ENCODE measurements at places on chromosomes 2 and 18.
A peak's percentile ranks its signal among the peaks of the same experiment; 100 is the strongest.

DNA sequence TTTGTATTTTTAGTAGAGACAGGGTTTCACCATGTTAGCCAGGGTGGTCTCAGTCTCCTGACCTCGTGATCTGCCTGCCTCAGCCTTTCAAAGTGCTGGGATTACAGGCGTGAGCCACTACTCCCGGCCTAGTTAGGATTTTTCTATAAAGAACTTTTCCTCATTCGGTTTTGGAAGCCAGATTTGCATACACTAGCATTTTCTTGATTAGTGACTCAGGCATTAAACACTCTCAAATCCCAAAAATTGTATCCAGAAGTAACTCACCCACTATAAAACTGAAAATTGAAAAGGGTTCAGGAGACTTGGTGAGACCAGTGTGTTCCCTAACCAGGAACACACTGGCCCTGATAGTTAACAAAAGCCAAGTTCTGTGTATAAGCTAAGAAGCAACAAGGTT is 25.2 kb downstream of the EIF2AK3 start:
- no peak for DNase-seq

- no peak for DNase-seq
Observed at GRCh38 chr2:198664321-198664720, 793.4 kb downstream of the SATB2 start.

DNA sequence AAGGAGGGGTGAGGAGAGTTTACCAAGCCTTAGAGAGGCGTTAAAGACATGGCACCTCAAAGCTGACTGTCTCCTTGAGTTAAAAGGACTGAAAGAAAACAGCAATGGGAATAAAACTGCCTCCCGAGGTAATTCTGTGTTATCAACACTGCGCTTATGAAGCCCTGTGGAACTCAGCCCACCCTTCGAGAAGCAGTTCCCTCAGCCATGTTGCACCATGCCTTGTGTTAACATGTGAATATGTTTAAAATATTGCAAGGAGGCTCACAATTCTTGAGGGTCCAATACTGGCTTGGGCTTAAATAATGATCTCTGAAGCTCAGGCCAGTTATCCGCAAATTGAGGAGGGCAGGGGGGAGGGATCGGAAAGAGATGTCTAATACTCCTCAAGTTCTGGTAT is 14.7 kb downstream of the KLF7 start:
- DNase-seq: no peak

GRCh38 chr2:42510608-42511243 is 16.9 kb upstream of the KCNG3 start:
- DNase-seq: no peak

- no peak for DNase-seq
Observed at GRCh38 chr18:6711467-6711866, 18.0 kb upstream of the ARHGAP28 start.

DNA sequence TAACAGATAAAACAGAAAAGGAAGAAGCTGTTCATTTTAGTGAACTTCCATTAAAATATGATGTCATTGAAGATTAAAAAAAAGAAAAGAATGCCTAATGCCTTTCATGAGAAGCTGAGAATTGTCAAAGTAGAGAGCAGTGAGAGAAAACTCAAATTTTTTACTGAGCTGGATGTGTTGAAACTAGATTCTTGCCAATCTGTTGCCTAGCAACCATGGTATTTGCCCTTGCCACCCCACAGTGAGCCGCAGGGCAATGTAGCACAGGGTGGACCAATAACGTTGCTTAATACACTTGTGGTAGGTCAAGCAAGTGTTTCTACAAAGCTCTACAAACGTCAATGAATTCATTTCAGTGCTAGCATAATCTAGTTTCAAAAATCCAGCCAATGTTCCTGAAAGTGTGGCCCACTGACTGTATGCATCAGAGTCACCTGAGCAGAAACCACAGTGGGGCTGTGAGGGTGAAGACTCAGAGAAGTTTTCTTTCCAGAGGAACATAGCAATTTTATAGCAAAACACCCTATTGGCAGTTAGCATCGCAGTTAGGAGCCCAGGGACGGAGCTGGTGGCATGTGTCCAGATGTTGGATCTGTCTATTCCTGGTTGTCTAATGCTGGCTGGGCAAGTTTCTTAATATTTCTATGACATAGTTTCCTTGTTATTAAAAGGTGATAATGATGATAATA is 132.2 kb downstream of the DOCK10 start:
- DNase-seq: peak; percentile 64

DNA sequence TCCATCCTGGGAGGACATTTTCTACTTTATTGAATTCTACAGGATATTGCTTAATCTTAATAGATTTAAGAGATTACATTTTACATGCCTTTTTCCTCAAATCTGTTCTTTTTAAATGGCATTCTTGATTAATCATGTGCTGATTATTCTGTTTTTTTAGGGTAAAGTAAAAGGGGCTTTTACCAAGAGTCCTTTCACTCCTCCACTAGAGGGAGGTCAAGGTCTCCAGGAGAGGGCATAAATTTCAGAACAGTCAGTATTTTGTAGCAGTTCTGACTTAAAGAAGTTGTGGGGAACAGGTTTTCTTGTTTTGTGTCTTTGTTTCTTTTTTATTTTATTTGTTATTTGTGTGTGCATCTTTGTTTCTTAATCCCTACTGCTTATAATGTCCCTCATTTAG is 25.4 kb downstream of the WDR75 start:
- no peak for DNase-seq

DNA sequence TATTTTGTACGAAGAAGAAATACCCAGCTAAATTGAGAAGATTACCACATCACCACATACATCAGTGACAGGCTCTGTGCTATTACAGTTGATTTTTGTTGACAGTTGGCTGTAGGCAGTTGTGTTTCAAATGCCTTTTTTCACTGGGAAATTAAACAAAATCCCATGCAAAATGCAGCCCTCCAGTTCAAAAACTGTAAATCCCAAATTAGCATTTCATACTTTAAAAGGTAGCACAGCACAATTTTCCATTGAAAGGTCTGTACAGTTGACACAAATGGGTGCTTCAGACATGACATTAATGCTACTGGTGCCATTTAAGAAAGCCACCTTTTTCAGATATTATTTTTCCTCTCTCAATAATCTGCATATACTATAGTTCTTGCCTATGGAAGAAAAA is 807.2 kb downstream of the BCL11A start:
- no peak for DNase-seq

DNA sequence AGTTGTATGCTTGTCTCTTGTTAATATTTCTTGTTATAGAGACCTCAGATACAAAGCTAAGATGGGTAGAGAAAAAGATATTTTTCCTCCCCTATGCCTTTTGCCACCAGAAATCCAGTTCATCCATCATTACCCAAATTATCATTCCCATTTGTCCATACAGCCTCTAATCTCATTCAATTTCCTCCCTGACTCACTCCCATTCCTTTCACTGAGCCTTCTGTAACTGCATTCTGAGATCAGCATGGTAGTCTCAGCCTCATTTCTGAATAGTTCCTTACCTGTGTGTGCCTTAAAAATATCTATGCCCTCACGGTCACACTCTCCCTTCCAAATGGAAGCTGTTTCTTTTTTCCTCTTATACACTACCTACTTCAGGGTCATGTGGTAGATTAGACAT is 15.7 kb upstream of the PIK3C3 start:
- DNase-seq: no peak

GRCh38 chr2:191255756-191256312 is 10.6 kb downstream of the MYO1B start:
- no peak for DNase-seq

DNA sequence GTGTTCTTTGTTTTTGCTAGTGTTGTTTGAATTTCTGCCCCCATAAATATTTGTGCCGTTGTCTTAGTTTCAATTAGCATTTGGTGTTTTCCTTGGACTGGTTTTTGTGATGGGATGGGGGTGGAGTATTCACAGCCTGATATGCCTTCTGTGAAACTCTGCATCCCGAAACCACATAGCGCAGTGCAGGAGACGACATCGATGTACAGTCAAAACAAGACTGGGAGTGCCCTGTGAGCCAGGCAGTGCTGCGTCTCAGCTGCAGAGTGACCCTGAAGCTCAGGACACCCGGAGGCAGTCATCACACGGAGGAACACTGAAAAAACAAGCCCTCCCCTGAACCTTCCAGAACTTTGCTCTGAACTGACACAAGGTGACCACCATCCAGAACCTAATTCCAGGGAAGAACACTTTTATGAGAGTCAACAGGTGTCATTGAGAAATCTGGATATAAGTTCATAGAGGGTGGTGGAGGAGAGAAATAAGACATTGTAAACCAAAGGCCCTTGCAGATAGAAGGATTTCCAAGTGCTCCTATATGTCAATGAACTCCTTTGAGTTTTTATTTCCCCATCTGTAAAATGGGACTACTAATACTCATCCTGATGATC is 61.2 kb upstream of the CABLES1 start:
- DNase-seq: no peak

GRCh38 chr2:161223139-161223732 is 63.0 kb downstream of the TANK start:
- DNase-seq: peak; percentile 7

GRCh38 chr2:197307236-197307932 is 3.2 kb downstream of the ANKRD44 start:
- no peak for DNase-seq

GRCh38 chr2:109382951-109383350 is 230.8 kb downstream of the SEPTIN10 start:
- DNase-seq: no peak

GRCh38 chr18:50819027-50819727 is 639 bp downstream of the MRO start:
- DNase-seq: no peak

DNA sequence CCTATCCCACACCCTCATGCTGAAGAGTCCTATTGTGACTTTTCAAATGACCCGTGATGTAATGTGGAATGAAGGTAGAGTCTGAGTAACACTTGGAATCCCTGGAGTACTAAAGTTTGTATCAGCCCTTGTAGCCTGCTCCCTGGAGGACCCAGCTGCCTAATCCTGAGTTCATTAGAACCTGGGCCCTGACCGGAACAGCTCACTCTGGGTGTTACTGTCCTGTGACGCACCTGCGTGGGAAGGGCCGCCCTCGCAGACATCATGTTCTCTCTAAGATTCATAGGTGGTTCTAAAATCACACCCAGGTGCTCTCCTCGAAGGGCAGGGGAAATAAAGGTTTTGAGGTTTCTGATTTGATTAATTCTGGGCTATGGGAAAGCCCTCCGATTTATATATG is 62.3 kb downstream of the NCK2 start:
- no peak for DNase-seq

- no peak for DNase-seq
Observed at GRCh38 chr18:6561420-6561861, 146.7 kb upstream of the L3MBTL4 start.

DNA sequence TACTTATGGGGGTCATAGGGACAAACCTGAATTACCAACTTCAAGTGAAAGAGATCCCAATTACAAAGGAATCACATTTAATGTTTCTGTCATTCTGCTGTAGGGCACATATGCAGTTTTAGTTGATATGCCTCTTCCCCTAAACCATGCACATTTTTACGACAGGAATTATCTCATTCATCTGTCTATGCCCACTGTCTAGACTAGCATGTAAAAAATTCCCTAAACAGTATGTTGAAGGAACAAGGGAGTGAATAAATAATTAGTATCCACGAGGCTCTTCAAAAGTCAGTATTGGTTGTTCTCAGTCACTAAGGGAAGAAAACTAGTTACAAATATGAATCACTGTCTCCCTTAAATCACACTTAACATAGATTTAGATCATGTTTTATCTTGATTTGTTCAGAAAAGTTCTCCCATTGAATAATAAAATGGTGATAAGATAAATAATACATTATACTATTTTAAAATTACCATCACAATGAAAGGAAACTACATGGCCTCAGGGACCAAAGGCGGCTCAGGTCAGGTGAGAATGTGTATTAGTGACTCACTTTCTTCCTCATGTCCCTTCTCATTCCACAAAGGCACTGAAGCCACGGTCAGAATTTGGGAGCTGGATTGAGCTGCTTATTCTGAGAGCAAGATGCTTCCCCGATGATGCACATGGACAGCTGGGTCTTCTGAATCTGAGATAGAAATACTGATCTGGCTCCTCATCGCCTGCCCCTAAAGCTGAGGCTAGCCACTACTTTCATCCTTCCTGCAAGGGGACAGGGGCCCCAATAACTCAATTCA is 29.1 kb downstream of the DYM start:
- DNase-seq: no peak

DNA sequence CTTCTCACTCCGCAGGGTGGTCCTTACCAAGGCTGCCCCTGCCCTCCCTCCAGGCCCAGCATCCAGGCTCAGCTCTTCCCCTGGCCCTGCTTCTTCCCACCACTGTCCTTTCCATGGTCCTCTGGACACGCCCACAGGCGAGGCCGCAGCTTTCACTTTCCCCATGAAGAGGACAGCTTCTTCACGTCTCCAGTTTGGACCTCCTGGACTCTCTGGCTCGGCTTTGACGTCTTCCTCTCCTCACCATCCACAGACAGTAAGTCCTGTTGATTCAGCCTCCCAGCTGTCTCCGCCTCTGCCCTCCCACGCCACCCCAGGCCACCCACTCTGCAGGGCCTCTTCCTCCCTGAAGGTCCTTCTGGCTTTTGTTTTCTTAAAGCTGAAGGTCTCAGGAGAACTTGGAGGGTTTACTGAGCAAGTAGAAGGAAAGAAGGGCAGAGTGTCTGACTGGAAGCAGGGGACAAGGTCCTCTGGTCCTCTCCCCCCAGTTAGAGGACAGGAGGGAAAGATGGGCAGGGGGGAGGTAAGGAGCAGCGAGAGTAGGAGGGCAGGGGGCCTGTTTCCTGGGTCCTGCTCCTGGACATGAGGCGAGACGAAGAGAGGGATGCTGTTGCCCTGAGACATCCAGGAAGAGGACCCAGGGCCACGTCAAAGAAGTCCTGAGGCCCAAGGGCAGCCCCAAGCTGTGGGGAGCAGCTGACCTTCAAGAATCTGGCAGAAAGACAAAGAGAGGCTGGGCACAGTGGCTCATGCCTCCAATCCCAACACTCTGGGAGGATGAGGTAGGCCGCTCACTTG is 24.7 kb upstream of the NMUR1 start:
- no peak for DNase-seq

DNA sequence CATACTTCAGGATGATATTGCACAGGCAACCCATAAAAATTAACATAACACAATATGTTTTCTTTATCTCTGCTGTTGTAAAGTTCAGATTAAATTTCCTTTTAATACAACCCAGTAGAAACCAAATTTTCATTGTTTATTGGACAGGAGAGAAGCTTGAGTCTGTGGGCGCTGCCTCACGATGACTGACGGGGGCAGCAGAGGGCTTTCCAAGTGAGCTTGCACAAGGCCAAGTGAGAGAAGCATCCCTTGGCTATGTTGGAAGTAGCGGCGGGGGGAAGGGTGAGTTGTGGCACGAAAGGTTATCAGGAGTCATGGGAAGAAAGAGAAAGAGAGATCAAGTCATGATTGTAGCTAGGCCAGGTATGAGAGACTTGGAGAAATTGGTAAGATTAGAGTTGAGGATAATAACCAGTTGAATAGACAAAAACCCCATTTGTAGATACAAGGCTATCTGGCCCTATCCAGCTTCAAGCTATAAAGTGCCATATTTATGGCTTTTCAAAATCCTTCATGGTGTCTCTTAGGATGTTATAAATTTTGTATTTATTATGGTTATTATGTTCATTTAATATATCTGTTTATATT is 413.7 kb upstream of the FAM98A start:
- DNase-seq: no peak
